ENCODE measurements at places on chromosomes 7 and 10.

GRCh38 chr7:155756322-155756721 is 55.9 kb downstream of the SHH start:
- DNase-seq = no peak

DNA sequence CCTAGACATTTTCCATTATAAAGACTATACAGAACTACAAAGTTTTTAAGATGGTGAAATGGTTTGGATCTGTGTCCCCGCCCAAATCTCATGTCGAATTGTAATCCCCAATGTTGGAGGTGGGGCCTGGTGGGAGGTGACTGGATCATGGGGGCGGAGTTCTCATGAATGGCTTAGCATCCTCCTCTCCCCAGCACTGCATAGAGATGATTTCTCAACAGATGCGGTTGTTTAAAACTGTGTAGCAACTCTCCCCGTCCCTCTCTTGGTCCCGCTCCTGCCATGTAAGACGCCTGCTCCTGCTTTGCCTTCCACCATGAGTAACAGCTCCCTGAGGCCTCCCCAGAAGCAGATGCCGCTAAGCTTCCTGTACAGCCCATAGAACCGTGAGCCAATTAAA is 1.6 kb downstream of the FAM133B start:
- no peak for DNase-seq

GRCh38 chr10:17865351-17865750 is 56.2 kb downstream of the MRC1 start:
- no peak for DNase-seq

- DNase-seq = no peak
Observed at GRCh38 chr7:52920977-52921376, 114.5 kb upstream of the POM121L12 start.

DNA sequence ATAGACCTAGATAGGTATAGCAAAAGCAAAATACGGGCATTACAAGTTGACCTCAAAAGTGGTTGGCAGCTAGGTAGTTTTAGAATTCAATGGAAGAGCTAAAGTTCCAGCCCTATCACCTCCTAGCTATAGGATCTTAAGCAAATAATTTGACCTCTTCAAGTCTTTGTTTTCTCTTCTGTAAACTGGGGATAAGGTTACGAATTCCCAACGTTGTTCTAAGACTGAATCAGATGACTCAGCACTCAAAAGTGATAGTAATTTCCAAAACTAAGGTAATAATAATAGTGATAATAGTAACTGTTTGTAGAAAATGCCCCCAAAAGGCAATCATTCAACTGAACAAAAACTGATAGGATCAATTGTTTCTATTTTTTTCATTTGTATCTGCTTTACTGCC is 445.2 kb downstream of the KCNMA1 start:
- DNase-seq = no peak

GRCh38 chr7:11256501-11256900 is 282.8 kb downstream of the PHF14 start:
- DNase-seq = no peak

Data from right renal cortex interstitium (tissue), 3 donors.